Activated CD4-positive, alpha-beta T cell treated with anti-CD3 and anti-CD28 coated beads, Interleukin-2, Interleukin-6, amounts not matched to agents 100 ng/mL and 50 ng/mL, durations not matched to agents 16 hours and 8 hours (primary cell): ENCODE measurements at places on chromosomes 6 and 20.

GRCh38 chr20:15817351-15817750 lies 755.9 kb downstream of the KIF16B start:
- no peak for DNase-seq

DNA sequence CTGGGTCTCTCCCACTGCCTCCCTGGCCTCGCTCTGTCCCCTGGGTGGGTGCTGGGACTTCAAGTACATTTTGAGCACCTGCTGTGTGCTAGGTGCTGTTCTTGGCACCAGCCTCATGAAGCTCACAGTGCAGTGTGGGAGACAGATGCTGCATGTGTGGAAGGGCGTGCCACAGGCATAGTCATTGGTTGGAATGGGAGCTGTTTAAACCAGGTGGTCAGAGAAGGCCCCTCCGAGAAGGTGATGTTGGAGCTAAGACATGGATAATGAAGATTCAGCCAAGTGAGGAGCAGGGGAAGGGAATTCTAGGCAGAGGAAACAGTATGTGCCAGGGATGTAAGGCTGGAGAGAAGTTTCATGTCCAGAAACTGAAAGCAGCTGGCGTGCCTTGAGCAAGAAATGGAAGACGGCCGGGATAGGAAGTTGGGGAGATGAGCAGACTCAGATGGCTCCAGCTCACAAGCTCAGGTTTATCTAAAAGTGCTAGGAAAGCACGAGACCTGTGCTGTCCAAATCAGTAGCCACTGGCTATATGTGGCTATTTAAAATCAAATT lies 9.9 kb downstream of the LPIN3 start:
- DNase-seq: no peak

DNA sequence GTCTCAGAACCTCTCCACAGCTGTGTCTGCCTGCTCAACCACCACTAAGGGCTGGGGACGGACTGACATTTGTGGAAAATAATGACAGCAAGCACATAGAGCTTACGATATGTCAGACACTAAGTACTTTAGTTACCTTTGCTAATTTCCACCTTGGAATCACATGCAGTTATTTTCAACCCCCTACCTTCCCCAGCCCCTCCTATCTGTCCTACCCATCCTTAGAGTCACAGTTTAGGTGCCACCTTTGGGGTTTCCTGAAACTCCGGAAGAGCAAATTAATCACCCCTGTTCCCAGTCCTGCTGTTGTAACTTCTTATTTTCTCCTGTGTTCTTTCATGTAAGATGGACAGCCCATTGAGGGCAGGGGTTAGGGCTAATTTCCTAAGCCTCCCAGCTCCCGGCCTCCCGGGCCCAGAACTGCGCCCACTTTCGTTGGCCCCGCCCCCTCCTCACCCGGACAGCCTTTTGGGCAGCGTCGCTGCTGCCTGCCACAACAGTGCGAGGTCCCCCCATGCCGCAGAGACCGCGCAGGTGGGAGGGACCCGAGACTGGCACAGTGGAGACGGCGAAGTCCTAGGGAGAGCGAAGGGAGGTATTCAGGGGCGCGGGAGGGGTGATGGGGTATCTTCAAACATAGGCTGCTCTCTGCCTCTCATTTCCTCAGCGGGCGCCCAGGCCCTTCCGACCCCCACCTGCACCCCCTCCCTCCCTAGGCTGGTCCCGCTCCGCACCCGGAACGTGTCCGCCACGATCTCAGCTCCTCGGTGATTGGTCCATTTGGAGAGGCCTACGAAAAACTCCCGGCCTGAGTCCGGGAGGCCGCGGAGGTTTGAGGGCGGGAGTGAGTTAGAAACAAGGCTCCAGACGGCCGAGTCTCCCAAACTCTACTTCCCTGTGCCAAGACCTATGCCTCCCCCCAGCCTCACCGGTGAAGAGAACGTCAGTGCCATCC lies 1.1 kb downstream of the DDAH2 start:
- no peak for DNase-seq

DNA sequence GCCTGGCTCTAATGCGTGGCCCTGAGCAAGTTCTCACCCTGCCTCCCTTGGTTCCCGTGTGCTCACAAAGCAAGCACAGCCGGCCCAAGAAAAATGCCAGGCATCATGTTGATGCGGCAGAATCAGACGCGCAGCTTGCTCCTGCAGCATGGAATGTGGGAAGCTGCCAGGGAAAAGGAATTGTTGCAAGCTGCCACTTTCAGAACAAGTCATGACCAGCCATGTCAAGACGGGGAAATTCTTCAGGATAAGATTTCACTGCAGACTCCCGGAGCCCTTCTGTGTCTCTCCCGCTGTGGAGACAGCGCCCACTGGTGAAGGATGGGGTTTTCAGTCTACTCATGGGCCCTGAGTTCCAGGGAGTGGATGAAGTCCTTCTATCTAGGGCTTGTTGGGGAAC lies 4.6 kb downstream of the DACT2 start:
- no peak for DNase-seq

GRCh38 chr20:34312024-34312460 lies 8.9 kb upstream of the AHCY start:
- no peak for DNase-seq

GRCh38 chr6:151284548-151285017 lies 44.8 kb downstream of the AKAP12 start:
- DNase-seq: peak; percentile 30

DNA sequence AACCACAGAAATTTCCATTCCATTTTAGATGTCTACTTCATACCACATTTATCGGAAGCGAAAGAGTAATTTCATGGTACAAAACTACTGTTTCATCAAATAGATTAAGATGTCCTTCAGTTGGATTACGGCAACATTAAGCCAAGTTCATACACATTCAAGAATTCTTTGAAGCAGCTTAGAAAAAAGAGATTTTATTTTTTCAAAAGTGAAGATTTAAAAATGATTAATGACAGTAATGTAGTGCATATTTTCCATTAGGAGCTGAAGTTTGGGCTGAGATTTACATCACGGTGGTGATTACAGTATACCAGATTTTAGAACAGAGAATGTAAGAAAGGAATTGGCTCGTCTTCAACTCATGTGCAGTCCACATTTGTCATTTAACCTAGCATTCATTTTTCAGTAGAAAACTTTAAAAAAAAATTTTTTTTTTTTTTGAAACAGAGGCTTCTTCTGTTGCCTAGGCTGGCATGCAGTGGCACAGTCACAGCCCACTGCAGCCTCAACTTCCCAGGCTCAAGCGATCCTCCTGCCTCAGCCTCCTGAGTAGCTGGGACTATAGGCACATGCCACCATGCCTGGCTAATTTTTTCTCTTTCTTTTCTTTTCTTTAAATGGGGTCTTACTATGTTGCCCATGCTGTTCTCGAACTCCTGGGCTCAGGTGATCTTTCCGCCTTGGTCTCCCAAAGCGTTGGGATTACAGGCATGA lies 1.9 kb downstream of the SYNJ2 start:
- DNase-seq: no peak
